ENCODE measurements at places on chromosomes 12 and 14. TPM values are rescaled to one million over a fixed set of nuclear protein-coding genes. Genes with fewer than 3 reads are reported as not detected.

The ACVRL1 gene
- 9.1 TPM for total RNA-seq

The RSRC2 gene
- 133 TPM for total RNA-seq

The ADIPOR2 gene
- 70.6 TPM for total RNA-seq

GRCh38 chr14:53152184-53152886 lies 788 bp downstream of the DDHD1 start:
- H3K27me3 ChIP-seq, result no peaks in the 10 kb centered on the region
- H3K4me1 ChIP-seq, result peaks cover 10% of the 10 kb centered on the region
- peak; percentile 53 for DNase-seq
- H3K4me3 ChIP-seq, result peak overlapping the region; percentile 79
- H3K27ac ChIP-seq, result peak overlapping the region; percentile 88
- no peaks in the 10 kb centered on the region for H3K36me3 ChIP-seq

- no peak overlapping the region for H3K4me3 ChIP-seq
- H3K4me1 ChIP-seq, result peaks cover 40% of the 10 kb centered on the region
- H3K27me3 ChIP-seq, result no peaks in the 10 kb centered on the region
- no peaks in the 10 kb centered on the region for H3K36me3 ChIP-seq
- peak; percentile 81 for DNase-seq
- no peak overlapping the region for H3K27ac ChIP-seq
These were observed 26.4 kb upstream of the GPR132 start for GRCh38 chr14:105091517-105092170.

- no peaks in the 10 kb centered on the region for H3K27me3 ChIP-seq
- peaks cover 26% of the 10 kb centered on the region for H3K4me1 ChIP-seq
These were observed 3.3 kb downstream of the GMPR2 start for GRCh38 chr14:24235804-24236688.

DNA sequence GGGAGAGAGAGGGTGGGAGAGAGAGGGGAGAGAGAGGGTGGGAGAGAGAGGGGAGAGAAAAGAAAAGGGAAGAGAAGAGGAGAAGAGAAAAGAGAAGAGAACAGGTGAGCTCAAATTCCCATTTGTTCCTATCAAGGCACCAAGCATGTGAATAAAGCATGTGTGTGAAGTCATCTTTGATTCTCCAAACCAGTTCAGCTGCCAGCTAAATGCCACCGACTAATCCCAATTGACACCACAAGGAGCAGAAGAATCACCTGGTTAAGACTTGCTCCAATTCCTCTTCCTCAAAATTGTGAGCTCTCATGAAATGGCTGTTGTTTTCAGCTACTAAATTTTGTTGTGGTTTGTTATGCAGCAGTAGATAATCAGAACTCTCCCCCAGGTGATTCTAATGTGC lies 188.9 kb downstream of the TMX1 start:
- no peak for DNase-seq
- H3K4me1 ChIP-seq, result peaks cover 15% of the 10 kb centered on the region
- no peaks in the 10 kb centered on the region for H3K36me3 ChIP-seq
- H3K27ac ChIP-seq, result no peak overlapping the region

DNA sequence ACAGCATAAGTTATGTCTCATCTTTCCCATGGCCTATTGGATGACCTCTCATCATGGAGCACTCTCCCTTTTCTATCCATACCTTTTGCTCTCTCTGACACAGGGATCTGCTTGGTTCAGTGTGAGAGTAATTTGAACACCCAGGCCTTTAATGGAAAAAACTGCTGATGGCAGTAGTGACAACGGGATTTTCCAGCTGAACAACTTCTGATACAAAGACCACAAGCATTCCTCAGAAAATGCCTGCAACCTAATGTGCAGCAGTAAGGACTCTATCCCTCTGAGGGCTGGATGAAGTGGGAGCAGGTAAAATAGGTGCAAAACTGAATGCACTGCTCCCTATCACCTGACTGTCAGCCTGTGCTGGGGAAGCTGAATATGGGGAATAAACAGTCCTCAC lies 51.0 kb downstream of the KANSL2 start:
- no peaks in the 10 kb centered on the region for H3K27me3 ChIP-seq
- H3K4me3 ChIP-seq, result no peak overlapping the region
- no peak overlapping the region for H3K27ac ChIP-seq
- H3K36me3 ChIP-seq, result no peaks in the 10 kb centered on the region
- no peak for DNase-seq

- DNase-seq, result no peak
- H3K27ac ChIP-seq, result no peak overlapping the region
- H3K36me3 ChIP-seq, result no peaks in the 10 kb centered on the region
- no peak overlapping the region for H3K4me3 ChIP-seq
- H3K27me3 ChIP-seq, result no peaks in the 10 kb centered on the region
- H3K4me1 ChIP-seq, result peaks cover 4% of the 10 kb centered on the region
These were observed 153.7 kb upstream of the PLXNC1 start for GRCh38 chr12:93994721-93995120.

GRCh38 chr14:77324289-77324688 lies 3.5 kb downstream of the GSTZ1 start:
- DNase-seq, result no peak
- H3K27ac ChIP-seq, result no peak overlapping the region
- peaks cover 16% of the 10 kb centered on the region for H3K4me1 ChIP-seq
- no peak overlapping the region for H3K4me3 ChIP-seq
- H3K27me3 ChIP-seq, result no peaks in the 10 kb centered on the region

All from testis (tissue), 5 donors.